ENCODE measurements at places on chromosomes 4 and X. TPM values are rescaled to one million over a fixed set of nuclear protein-coding genes. Genes with fewer than 3 reads are reported as not detected.

The ADAMTS3 gene
- total RNA-seq, result 4.6 TPM

GRCh38 chr4:138851391-138852335 is 163.9 kb upstream of the NOCT start:
- no peak for DNase-seq

The CLDN22 gene
- not detected for total RNA-seq

The GYPA gene
- total RNA-seq, result not detected
